KG1 (cell line): ENCODE measurements at places on chromosomes 1 and 21.

- DNase-seq, result no peak
Observed at GRCh38 chr1:169115891-169116585, 9.5 kb downstream of the ATP1B1 start.

GRCh38 chr1:192547501-192547900 is 28.1 kb upstream of the RGS1 start:
- DNase-seq, result no peak

GRCh38 chr1:17725084-17725719 is 29.9 kb upstream of the ACTL8 start:
- DNase-seq, result no peak

- DNase-seq, result no peak
Observed at GRCh38 chr1:14704846-14705245, 106.4 kb downstream of the KAZN start.

GRCh38 chr1:94239796-94240195 is 2.4 kb upstream of the ARHGAP29 start:
- DNase-seq, result no peak

GRCh38 chr1:15062479-15063099 is 91.0 kb upstream of the TMEM51 start:
- DNase-seq, result no peak

DNA sequence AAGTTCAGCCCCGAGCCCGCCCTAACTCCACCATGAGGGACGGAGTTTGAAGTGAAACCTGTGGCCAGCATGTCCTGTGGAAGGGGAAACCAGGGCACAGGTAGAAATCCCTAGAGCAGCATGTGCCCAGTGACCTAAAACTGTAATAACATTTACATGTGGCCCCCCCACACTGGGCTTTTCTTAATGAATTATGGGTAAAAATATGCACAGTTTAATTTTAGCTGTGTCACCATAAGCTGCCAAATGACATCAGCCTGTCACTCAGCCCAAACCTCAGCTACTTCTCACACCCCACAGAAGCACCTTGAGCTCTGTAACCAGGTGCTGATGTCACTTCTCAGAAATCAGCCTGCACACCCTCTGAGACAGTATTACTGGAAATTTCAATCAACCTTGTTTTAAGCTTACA is 50.0 kb upstream of the SLC19A1 start:
- no peak for DNase-seq

DNA sequence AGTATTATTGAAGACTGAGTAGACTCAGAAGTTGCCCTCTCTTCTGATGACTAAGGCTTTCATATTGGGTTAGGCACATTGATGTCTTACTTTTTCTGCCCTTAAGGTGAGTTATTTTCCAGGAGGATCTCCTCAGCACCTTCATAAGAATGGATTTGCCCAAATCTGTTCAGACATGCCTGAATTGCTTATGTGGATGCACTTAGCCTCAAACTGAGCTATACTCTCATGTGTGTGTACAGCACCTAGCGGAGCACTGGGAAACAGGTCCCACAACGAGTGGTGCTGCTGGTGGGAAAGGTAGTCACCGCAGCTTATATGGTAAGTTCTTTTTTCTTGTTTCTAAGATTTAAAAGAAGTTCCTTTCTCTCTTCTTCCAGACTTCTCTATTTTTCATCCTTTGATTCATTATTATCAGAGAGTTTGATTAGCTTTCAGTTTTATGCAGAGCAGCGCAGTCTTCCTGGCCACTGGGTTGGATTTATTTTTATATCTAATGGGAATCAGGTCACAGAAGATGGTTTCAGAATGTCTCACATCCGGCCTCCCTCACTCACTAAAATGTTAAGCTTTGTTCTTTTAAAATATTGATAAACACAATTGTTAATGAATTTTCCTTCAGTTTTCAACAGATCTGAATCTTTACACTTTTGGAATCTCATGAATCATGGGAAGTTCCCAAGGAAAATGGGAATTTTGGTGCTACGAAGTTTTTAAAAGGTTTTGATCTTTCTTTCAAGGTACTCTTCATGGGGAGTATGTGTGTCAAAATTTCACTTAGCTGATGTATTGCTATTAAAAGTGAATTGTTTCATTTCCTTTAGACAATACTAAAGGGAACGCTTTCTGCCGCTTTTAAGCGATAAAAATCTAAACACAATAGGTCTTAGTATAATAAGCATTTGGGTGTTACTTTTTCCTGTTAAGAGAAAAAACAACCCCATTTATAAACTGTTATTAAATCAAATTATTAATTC is 58.5 kb downstream of the EXTL2 start:
- DNase-seq, result no peak

- DNase-seq, result no peak
Observed at GRCh38 chr1:209850342-209850979, 22.7 kb downstream of the UTP25 start.

GRCh38 chr1:214548988-214549387 is 2.4 kb downstream of the PTPN14 start:
- DNase-seq, result no peak

GRCh38 chr1:151809985-151810556 is 4.9 kb upstream of the LINGO4 start:
- no peak for DNase-seq

DNA sequence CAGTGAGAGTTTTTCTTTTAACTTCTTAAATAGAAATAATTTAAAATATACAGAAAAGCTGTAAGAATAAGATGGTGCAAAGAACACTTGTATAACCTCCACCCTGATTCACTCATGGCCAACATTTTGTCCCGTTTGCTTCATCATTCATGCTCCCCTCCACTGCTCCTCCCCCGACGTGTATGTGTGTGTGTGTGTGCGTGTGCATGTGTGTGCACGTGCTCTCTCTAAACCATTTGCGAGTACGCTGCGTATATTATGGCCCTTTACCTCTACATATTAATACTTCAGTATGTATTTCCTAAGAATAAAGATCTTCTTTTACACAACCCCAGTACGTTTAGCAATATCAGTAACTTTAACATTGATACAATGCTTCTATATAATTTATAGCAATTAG is 43.0 kb downstream of the TRAF5 start:
- DNase-seq, result no peak

DNA sequence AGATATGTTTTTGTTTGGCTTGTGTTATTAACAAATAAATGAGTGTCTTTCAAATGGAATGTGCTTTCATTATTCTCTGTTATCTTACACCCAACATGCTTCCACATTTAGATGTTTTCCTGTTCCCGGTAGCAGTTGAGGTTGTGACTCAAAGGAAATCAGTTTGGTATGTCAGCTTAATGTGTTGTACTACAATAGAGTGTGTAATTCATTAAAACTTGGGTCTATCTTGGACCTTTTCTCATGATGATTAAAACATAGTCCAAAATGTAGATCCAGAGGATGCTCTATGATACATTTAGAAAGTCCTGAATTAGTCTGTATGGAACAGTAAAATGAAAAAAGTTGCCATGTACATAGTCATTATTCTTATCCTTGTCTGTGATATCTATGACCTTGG is 26.7 kb downstream of the RTCA start:
- DNase-seq, result no peak

DNA sequence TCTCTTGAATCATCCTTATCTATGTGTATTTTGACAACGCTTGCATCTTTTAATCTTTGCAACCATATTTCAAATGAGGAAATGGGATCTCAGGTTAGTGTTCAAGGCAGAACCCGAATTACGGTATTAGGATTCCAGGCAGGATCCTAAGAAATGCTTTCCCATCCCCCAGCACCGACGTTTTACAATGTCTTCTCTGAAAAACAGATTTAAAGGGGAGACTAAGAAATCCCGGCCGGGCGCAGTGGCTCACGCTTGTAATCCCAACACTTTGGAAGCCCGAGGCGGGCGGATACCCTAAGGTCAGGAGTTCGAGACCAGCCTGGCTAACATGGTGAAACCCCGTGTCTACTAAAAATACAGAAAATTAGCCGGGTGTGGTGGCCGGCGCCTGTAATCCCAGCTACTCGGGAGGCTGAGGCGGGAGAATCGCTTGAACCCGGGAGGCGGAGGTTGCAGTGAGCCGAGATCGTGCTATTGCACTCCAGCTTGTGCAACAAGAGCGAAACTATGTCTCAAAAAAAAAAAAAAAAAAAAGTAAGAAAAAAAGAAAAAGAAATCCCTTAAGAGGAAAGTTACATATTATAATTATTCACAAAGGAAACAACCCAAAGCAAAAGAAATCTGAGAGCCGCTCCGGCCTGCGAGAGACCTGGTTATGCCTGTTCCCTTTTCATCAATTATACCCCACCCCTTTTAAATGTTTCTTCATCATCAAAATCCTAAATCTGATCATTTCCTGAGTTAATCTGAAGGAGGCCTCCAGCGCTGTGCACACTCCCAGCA is 801 bp upstream of the GORAB start:
- no peak for DNase-seq

GRCh38 chr1:76218888-76219287 is 144.3 kb downstream of the ST6GALNAC3 start:
- no peak for DNase-seq

- no peak for DNase-seq
Observed at GRCh38 chr21:33859373-33860102, 56.1 kb downstream of the ATP5PO start.

DNA sequence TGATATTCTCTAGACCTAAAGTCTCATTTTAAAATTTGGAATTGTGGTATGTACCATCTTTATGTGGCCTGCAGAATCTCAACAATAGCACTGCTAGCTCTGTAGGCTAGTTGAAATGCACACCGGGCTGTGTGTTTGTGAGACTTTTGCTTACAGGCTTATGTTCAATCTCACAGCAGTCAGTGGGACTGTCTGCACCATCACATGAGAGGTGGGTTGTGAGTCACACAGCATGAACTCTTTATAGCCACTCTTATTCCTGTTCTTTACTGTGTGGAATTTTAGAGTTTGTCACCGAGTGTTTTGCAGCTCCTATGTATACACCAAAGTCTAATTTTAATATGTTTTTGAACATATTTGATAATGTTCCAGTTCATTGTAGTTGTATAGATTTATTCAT is 74.6 kb downstream of the RASAL2 start:
- no peak for DNase-seq

DNA sequence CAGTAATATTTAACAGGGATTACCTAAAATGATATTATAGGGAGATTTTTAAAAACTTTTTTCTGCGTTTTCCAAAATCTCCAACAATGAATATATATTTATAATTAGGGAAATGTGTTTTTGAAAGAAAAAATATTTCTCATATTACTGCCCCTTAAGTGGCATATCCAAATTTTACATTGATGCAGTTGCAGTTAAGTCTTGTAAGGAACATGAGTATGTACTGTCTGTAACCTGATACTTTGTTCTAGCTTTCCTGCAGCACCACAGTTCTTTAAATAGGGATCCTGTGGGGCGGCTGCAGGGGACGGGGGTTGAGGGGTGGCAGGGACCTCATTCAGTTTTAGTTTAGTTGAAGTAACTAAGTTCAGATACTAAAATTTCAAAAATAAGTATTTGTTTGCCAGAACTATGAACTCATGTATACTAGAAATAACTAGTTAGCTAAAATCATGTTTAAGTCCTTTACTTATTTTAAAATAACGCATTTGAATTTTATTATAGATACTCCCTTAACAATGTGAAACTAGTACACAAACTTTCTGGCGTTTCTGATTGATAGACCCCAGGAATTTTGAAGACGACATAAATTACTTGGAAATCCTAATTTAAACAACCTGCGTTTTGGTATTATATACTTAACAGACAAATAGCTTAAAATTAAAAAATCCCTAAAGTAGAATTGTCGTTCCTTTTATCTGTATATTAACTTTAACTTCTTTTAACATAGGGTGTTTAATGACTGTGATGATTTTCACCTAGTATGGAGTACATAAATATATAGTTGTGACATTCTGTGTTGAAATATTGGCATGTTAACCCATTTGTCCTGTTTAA is 639 bp upstream of the DNAJB4 start:
- DNase-seq, result peak; percentile 80

DNA sequence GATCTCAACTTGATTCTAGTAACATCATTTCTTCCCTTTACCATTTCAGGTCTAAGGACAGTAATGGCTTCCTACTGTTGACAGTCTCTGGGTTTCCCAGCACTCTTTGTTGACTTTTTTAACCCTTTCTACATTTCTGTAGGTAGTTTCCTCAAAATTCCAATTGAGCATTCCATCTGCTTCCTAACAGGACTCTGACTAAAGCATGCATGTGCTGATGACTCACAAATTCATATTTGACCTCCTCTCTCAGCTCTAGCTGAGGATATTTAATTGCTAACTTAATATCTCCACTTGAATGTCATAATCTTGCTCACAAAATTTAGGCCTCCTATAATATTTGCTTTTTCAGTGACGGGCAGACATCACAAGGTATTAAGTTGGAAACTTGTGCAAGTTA is 93.3 kb upstream of the ZNHIT6 start:
- DNase-seq, result no peak

- no peak for DNase-seq
Observed at GRCh38 chr1:234398849-234399381, 25.7 kb downstream of the COA6 start.

DNA sequence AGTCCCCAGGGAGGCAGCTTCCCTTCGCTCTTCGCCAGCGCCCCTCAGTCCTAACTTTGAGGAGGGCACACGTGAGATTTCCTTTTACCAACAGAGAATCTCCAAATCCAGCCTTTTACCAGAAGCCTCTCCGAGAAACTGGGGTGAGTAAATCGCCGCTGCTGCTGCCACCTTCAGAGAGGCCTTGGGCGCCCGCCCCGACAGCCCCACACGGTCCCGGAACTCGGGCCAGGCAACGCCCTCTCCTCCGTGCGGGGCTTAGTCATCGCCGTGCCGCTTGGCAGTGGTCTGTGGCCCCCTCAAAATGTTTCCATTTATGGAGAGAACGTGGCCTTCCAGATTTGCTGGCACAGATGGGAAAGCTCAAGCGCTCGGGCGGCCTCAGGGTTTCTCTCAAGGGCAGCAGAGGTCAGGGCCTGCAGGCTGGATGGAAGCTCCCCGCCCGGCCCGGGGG is 41.4 kb upstream of the COL6A2 start:
- no peak for DNase-seq

- DNase-seq, result no peak
Observed at GRCh38 chr21:34093083-34093482, 19.7 kb downstream of the MRPS6 start.

DNA sequence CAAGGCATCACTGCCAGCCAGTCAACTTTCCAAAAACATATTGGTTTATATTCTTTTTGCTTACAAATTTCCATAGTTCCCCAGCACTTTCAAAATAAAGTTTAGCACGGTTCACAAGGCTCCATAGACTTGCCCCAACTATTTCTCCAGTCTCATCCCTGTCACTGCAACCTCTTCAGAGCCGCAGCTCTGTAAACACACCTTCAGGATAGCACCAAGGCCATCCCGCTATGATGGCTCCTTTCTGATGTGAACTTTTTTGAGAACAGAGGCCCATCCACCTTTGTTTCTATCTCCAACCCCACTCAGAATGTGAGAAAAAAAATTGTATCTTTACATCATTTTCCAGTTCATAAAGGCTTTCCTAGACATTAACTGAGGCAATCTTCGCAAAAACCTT is 26.3 kb downstream of the PGM1 start:
- no peak for DNase-seq

- DNase-seq, result no peak
Observed at GRCh38 chr1:30684881-30685795, 38.2 kb downstream of the MATN1 start.

DNA sequence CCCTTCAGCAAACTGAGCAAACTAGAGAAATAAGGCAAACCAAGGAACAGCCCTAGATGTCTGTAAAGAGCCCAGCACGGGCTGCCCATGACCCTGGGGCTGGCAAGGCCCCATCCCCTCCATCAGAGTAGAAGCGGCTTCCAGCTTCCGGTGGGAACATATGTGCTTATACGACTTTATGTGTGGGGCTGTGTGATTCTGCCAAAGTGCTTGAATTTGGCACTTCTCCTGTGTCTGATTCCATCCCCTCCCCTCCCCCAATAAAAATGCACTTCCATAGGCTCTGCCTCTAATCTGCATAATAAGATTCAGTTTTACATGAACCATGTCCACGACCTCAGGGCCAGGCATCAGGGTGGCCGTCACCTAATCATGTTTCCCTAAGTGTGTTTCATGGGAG is 236.6 kb downstream of the DSCAM start:
- DNase-seq, result no peak
